Glomerular endothelial cell (primary cell): ENCODE measurements at places on chromosomes 3 and 15.

DNA sequence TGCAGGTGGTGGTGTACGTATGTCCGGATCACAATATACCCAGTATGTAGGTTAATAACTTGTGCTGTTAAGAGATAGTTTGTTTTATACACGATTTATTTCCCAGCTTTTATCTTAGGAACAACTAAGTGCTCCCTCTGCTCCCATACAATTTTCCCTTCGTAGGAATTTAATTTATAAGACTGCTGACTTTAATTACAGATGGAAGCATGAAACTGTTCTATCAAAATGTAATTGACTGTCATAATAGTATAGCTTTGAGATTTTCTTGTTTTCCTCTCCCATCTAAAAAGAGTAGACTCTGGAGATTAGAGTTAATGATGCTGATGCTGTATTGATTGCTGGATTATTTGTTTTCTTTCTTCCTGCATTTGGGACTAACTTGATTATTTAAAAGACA, 370.7 kb upstream of the SGO1 start:
- no peak for DNase-seq

- peak; percentile 73 for DNase-seq
Measured at GRCh38 chr15:62112616-62113593, 46.1 kb downstream of the C2CD4A start.

DNA sequence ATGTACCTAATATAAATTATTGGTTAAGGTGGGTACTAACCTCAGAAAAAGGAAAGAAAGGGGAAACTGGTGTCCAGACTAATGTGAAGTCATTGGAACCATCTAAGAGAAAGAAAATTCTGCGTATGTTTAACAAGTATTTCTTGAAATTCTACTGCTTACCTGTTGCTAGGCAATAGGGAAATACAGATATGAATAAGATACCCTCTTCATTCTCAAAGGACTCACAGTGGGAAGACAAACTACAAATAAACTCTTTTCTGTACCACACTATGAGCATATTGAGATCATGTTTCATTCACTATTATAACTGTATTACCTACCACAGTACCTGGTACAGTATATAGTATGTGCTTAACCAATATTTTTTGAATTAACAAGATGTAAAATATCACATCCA, 140.5 kb upstream of the MLF1 start:
- no peak for DNase-seq

- no peak for DNase-seq
Measured at GRCh38 chr15:80375968-80376891, 28.0 kb upstream of the ARNT2 start.

- DNase-seq: peak; percentile 96
Measured at GRCh38 chr3:126911162-126912026, 71.5 kb upstream of the PLXNA1 start.

- no peak for DNase-seq
Measured at GRCh38 chr3:190593075-190593474, 79.2 kb downstream of the IL1RAP start.

- DNase-seq: no peak
Measured at GRCh38 chr3:61896251-61896650, 334.9 kb downstream of the PTPRG start.

DNA sequence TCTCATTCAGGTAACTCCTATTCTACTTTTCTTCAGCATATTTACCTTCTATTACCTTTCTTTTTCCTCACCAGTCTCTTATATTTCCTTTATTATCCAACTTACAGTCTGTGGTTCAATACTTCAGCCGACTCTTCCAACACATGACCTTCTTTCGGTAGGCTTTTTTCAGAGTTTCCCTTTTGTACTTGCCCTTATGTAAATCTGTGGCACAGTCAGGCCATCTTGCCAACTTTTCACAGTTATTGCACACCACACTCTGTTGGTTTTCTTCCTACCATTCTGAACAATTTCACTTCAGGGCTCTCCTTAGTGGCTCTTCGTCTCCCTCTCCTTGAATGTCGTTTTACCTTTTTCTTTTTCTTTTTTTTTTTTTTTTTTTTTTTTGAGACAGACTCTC, 427.8 kb downstream of the LPP start:
- no peak for DNase-seq

DNA sequence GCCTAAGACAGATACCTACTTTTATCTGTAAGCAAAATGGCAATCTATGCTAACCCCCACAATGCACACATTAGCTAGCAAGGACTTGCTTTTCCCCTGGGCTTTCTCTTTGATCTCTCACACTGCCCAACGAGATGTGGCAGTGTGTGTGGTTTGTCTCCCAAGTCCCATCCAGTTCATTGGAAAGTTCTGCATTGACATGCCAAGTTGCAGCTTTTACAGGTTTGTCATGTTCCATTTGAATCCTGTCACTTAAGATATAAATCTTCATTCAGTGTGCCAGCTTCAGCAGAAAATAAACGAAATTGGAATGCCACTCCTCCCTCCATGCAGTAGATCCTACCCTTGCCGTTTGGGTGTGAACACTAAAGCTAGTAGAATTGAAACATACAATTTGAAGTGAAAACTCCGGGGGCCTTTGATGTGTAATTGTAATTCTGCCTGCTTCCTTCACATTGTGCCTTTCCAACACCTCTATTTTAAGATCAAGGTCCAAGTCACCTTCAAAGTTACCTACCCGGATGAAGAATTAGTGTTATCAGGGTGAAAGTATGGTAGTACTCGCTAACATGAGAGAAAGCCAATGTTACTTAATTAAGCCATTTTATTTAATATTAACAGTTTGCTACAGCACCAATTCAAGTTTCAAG, 130.9 kb upstream of the BHLHE40 start:
- DNase-seq: no peak

DNA sequence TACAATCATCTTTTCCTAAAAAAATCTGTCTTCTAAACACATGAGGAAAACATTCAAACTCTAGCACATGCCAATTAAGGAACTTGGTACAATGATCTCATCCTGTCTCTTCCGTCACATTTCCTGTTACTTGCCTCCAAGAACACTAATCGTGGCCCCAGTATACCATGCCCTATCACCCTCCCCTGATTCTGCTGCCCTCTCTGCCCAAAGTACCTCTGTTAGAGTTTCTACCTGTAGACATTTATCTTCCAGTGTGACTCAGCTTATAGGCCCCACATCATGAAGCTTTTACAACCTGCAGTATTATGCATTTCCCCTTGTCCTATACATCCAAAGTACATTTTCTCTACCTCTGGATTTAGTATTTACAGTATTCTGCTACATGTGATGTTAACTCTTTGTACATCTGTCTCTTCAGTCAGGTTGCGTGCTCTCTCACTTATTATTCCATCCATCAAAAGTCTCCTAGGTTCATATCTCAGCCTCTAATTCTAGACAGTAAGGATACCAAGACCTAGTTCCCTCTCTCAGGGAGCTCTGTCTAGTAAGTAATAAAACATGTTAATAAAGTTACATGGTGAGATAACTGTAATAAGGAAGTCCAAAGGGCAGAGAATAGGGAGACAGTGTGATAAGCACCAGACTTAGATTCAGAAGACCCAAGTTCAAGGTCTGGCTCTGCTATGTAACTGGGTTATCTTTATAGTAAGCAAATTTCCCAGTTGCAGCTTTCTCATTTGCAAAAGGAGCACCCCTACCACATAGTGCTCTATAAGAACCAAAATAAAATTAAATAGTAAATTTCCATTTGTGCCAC, 8.9 kb upstream of the SEMA6D start:
- no peak for DNase-seq

GRCh38 chr3:100067589-100067988, 46.7 kb downstream of the FILIP1L start:
- no peak for DNase-seq
